Natural killer cell (primary cell): ENCODE measurements at places on chromosomes 11 and 22. TPM values are rescaled to one million over a fixed set of nuclear protein-coding genes. Genes with fewer than 3 reads are reported as not detected.
A peak's percentile ranks its signal among the peaks of the same experiment; 100 is the strongest.

- no peaks in the 10 kb centered on the region for H3K36me3 ChIP-seq
- H3K4me1 ChIP-seq: no peaks in the 10 kb centered on the region
- DNase-seq: no peak
Observed at GRCh38 chr11:69587454-69588090, 53.4 kb upstream of the CCND1 start.

- no peaks in the 10 kb centered on the region for H3K36me3 ChIP-seq
- no peaks in the 10 kb centered on the region for H3K4me1 ChIP-seq
- H3K27me3 ChIP-seq: no peaks in the 10 kb centered on the region
- no peak overlapping the region for H3K4me3 ChIP-seq
- DNase-seq: no peak
- H3K27ac ChIP-seq: no peak overlapping the region
Observed at GRCh38 chr11:111570796-111571195, 30.3 kb downstream of the LAYN start.

DNA sequence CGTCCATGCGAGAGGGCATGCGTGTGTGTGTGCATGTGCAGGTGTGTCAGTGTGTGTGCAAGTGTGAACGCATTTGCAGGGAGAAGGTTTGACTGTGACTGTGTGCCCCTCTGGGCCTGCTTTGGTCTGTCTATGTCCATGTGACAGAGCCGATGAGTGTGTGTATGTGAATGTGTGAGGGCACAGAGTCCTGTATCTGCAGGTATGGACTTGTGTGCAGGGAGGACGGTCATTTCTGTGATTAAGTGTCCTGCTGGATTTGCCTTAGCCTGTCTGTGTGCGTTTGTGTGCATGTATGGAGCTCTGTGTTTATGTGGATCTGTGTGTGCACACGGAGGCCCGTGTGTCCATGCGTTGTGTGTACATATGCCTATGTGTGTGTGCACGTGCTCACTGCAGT, 5.4 kb downstream of the EMID1 start:
- peaks cover 12% of the 10 kb centered on the region for H3K4me1 ChIP-seq
- no peaks in the 10 kb centered on the region for H3K36me3 ChIP-seq
- H3K27me3 ChIP-seq: peaks cover 7% of the 10 kb centered on the region
- H3K4me3 ChIP-seq: no peak overlapping the region
- no peak overlapping the region for H3K27ac ChIP-seq
- no peak for DNase-seq

DNA sequence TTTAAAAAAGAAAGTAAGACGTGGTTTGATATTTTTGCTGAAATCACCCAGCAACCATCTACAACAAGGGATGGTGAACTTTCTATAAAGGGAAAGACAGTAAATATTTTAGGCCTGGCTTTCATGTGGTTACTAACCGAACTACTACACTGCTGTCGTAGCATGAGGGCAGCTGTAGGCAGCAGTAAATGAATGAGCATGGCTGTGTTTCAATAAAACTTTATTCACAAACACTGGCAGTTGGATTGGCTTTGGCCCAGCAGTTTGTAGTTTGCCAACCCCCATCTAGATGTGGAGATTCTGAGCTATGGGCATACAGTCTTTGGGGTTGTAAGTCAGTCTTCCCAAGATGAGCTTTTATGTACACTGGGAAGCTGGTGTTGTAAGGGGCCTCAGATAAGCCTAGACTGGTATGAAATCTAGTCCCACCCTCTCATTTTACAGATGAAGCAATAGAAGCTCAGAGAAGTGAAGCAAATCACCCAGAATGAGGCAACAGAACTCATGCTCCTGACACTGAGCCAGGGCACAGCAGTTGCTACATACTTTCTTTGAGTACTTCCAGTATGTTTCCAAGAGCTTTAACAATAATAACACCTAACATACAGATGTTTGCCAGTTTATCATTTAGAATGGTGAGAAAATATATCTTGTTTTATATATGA, 204.4 kb downstream of the ADAMTS15 start:
- no peaks in the 10 kb centered on the region for H3K36me3 ChIP-seq
- H3K4me1 ChIP-seq: no peaks in the 10 kb centered on the region
- no peaks in the 10 kb centered on the region for H3K27me3 ChIP-seq

DNA sequence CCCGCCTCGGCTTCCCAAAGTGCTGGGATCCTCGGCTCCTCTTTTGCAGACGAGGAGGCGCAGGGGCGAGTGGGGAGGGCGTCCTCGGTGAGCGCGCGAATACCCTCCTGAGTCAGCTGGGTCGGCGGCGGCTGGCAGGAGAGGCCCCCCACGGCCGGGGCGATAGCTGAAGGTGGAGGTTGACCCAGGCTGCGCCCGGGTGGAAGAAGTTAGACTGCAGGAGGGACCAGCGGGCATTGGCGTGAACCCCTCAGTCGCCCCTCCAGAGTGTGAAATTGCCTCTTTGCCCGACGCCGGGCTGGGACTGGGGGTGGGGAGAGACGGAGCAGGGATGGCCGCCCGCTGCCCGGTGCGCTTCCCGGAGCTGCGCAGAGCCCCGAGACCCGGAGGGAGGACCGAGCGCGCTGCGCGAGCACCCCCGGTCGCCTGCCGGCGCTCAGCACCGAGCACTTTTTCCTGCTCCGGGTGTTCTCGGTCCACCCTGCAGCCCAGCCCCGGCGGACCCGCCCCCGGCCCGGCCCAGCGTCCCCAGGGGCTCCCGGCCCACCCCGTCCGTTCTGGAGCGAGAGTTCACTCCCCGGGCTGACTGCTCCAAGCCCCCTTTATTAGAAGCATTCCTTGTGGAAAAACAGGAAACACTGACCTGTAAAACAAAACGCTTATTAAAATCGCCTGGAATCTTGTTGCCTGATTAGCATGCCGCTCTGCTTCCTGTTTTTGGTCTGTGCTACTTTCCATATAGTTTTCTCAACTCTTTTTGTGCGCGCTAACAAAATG, 13.7 kb upstream of the CPT1A start:
- peak overlapping the region; percentile 36 for H3K4me3 ChIP-seq
- no peak for DNase-seq
- no peaks in the 10 kb centered on the region for H3K36me3 ChIP-seq

DNA sequence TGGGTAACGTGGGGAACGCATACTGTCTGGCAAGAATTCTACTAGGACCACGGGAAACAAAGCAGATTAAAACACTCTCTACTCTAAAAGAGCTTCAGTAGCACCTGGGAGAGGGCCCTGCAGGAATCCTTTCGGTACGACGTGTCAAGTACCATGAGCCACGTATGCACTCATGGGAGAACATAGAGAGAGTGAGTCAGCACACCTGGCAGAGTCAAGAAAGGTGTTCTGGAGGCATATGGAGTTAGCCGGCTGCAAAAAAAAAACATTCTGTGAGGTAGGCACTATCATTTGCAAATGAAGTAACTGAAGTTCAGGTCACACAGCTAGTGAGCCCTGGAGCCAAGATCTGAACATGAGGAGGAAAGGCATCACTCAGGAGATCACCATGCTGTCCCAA, 71.1 kb upstream of the BID start:
- no peaks in the 10 kb centered on the region for H3K27me3 ChIP-seq
- no peak overlapping the region for H3K4me3 ChIP-seq
- no peak for DNase-seq
- peaks cover 16% of the 10 kb centered on the region for H3K4me1 ChIP-seq

DNA sequence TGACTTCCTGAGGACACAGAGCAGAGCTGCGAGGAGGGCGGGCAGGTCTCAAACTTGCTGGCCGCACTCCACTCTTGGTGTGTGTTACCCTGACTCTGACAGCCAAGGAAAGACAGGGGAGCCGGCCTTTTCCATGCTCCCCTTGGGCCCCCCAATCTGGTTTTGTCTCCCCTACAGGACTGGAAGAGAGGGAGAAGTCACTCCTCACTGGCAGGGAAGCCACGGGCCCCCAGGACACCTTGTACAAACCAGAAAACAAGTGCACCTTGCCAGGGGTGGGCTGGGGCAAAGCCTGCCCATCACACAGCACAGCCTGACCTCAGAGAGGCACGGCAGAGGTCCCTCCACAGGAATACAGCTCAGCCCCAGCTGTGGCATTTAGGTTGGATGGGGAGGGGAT, 20.2 kb downstream of the CBX7 start:
- H3K27me3 ChIP-seq: no peaks in the 10 kb centered on the region
- peaks cover 8% of the 10 kb centered on the region for H3K4me1 ChIP-seq
- H3K27ac ChIP-seq: no peak overlapping the region

DNA sequence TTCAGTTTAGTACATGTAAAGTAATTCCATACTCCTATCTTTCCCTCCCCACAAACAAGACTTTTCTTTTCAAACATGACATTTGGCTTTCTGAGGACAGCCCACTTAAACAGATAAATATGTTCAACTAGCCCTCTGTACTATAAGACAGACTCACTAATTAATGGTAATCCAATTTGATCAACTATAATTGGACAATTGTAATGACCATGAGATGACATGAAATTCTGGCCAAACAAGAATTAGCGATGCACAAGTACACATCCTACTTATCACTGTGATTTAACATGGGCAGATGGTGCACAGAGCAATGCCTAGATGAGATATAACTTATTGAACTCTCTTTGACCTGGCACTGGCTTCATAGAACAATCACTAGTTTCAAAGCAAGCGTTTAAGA, 1033.7 kb upstream of the CCDC90B start:
- H3K4me1 ChIP-seq: no peaks in the 10 kb centered on the region
- H3K4me3 ChIP-seq: no peak overlapping the region
- no peaks in the 10 kb centered on the region for H3K36me3 ChIP-seq
- H3K27ac ChIP-seq: no peak overlapping the region

GRCh38 chr11:57196596-57196995, 14.8 kb downstream of the LRRC55 start:
- H3K36me3 ChIP-seq: no peaks in the 10 kb centered on the region
- no peak for DNase-seq
- H3K27ac ChIP-seq: no peak overlapping the region
- no peaks in the 10 kb centered on the region for H3K4me1 ChIP-seq
- no peaks in the 10 kb centered on the region for H3K27me3 ChIP-seq
- H3K4me3 ChIP-seq: no peak overlapping the region

- peaks cover 4% of the 10 kb centered on the region for H3K4me1 ChIP-seq
- DNase-seq: no peak
- no peak overlapping the region for H3K27ac ChIP-seq
Observed at GRCh38 chr11:117195258-117195657, 3.9 kb upstream of the TAGLN start.

- H3K4me3 ChIP-seq: no peak overlapping the region
- H3K27ac ChIP-seq: no peak overlapping the region
- H3K4me1 ChIP-seq: peaks cover 73% of the 10 kb centered on the region
Observed at GRCh38 chr11:65551572-65552387, 6.4 kb downstream of the LTBP3 start.

- no peak overlapping the region for H3K27ac ChIP-seq
- DNase-seq: no peak
- H3K36me3 ChIP-seq: no peaks in the 10 kb centered on the region
- no peak overlapping the region for H3K4me3 ChIP-seq
- H3K4me1 ChIP-seq: no peaks in the 10 kb centered on the region
Observed at GRCh38 chr11:67699521-67699920, 25.1 kb upstream of the ALDH3B2 start.

GRCh38 chr11:8201644-8202365, 33.0 kb upstream of the RIC3 start:
- DNase-seq: no peak
- H3K36me3 ChIP-seq: no peaks in the 10 kb centered on the region
- H3K4me3 ChIP-seq: no peak overlapping the region
- H3K4me1 ChIP-seq: peaks cover 26% of the 10 kb centered on the region
- peak overlapping the region; percentile 38 for H3K27ac ChIP-seq
- H3K27me3 ChIP-seq: no peaks in the 10 kb centered on the region

GRCh38 chr11:125070699-125071254, 7.7 kb downstream of the SLC37A2 start:
- H3K4me1 ChIP-seq: peaks cover 53% of the 10 kb centered on the region
- H3K4me3 ChIP-seq: no peak overlapping the region
- H3K36me3 ChIP-seq: no peaks in the 10 kb centered on the region
- peak overlapping the region; percentile 54 for H3K27ac ChIP-seq
- no peaks in the 10 kb centered on the region for H3K27me3 ChIP-seq

DNA sequence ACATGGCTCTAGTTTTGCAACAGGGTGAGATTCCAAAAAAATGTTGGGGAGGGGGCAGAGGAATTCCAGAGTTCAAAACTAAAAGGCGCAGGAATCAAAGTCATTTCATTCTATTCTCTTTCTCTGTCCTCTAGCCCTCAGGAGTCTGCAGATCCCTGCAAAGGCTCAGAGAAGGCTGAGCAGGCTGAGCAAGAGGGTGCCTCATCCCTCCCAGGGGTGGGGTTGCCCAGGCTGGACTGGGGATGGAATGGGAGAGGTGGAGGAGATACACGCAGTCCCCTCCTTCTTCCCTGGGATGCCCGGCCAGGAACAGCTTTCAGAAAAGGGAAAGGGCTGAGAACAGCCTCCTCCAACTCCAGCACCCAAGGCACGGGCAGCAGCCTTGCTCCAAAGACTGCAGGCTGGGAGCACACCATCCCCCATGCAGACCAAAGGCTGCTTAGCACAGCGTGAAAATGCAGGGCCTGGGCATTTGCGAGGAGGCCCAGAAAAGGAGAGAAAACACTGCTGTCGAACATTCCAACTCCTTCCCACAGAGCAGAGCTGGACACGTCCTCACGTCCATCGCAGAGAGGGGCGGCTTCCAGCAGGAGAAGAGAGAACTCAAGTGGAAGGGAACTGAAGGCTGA, 51.8 kb downstream of the MN1 start:
- peaks cover 13% of the 10 kb centered on the region for H3K4me1 ChIP-seq
- no peak overlapping the region for H3K4me3 ChIP-seq
- DNase-seq: no peak
- no peaks in the 10 kb centered on the region for H3K36me3 ChIP-seq
- no peaks in the 10 kb centered on the region for H3K27me3 ChIP-seq

The TEX54 gene
- total RNA-seq: not detected

The MS4A5 gene
- total RNA-seq: not detected

The OR5W2 gene
- total RNA-seq: not detected

The FGF3 gene
- not detected for total RNA-seq
